Activated naive CD4-positive, alpha-beta T cell (primary cell): ENCODE measurements at places on chromosomes 13 and 19.

DNA sequence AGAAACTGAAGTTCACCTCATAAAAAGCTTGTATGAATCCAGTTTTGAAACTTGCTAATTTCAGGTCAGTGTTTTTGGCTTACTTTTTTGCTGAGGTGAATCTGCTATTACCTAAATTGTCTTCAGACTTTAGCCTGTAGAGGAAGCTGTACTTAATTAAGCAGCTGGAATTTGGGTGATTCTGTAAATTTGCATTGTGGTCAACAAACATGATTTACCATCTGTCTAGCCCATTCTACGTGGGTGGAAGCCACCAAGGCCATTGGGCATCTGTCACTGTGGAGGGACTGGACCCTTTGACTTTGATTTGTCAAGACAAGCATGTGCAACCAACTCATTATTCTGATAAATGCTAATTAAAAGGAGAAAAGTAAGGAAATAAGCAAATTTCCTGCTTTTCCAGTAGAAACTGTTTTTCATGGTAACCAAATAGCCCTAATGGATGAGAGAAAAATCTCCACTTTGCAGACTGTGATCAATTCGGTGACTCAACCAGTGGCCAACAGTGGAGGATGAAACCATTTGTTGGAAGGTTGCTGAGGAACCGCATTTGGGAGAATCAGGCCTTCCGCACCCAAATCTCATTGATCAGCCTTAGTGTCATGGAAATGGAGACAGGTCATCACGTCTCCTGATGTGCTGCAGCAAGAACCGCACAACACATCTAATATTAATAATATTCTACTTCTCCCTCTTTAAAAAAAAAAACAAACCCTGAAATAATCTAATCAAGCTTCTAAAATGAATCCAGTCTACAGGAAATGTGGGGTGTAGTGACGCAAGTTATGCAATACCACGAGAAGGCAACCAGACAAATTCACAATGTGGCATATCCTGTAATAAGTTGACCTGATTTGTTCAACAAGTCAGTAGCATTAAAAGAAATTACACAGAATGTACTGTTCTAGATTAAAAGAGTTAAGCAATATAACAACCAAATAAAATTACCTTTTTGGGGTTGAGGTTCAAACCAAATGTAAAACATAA lies 54.3 kb downstream of the GARRE1 start:
- DNase-seq: no peak

- no peak for DNase-seq
These were observed 35.1 kb downstream of the MICU2 start for GRCh38 chr13:21568854-21569253.

DNA sequence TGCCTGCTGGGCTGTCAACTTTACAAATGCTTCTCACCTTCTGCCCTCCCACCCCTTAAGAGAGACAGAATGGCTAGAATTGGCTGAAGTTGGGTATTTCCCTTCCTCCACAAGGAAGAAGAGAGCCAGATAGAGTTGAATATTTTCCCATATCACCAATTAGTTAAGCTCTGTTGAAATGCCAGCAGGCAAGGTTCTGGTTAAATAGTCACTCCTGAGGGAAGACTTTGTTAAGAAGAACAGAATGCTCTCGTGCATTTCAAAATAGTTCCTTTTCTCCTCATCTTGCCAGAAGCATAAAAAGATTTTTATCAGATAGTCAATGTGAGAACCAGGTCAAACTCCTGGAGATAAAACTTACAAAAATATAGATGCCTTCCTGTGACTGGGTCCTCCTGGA lies 2857.0 kb upstream of the PCDH20 start:
- no peak for DNase-seq

DNA sequence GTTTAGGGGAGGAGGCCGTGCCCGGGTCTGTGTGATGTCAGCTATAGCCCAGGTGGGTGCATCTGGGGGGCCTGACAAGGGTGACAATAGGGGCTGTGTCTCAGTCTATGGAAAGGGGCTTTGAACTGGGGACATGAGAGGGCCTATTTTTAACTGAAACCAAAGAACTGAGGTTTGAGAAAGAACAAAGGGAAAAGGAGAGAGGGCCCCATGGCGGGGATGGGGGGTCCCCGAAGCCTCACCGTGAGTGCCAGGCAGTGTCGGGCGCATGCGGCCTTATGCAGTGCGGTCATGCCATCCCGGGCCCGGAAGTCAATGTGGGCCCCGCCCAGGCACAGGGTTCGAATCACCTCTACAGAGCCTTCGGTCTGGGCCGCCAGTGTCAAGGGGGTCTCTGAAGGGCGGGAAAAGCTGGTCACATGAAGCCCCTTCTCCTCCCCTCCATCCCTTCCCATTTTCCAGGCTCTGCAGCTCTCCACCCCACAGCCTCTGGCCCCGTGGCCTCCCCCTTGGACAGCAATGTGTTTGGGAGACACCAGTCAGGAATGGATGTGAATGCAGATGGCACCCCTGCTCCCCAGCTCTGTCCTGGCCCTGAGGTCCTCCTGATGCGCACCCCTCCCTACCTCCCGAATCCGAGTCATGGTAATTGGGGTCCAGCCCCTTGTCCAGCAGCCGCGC lies 5.9 kb downstream of the SHANK1 start:
- no peak for DNase-seq

DNA sequence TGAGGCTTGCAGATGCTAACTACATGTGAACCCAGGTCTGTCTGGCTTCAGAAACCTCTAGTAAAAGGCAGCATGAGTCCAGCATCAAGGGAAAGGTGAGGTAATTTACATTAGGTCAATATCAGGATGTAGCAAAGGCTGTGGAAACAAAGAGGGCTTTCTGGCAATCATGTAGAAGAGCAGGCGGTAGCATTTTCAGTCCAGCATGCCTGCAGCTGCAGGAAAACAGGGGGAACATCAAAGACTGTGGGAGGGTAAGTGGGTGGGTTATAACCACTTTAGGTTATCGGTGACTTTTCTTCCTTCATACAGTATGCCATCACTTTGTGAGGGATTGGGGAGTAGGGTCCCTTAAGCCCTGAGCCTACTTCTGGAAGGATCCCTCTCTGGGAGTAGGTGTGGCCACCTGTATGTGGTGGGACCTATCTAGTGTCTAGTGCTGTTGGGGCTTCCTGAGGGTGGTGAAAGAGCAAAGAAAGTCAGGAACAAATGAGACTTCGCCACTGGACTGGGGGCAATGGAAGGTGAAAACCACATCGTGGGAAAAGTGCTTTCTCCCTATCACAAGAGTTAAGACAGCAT lies 10.8 kb downstream of the SUGP2 start:
- no peak for DNase-seq

GRCh38 chr13:36912973-36913372 lies 7.1 kb downstream of the SMAD9 start:
- no peak for DNase-seq

GRCh38 chr19:3404324-3405260 lies 38.2 kb downstream of the NFIC start:
- no peak for DNase-seq

DNA sequence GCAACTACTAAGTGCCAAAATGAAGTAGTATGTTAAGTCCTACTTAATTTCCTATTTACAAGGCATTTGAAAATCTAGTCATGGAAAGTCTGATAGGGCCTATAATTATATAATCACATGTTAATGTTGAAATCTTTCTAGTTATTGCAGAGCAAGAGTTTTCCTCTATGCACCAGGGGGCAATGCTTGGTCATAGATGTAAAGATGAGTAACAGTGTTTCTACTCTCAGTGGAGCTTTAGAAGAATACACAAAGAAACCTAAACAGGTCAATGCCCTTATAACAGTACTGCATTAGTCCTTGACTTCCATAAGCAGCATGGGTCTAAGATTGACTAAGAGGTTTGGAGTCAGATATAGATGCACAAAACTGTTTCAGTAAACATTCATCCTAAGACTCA lies 218.7 kb downstream of the KCTD12 start:
- no peak for DNase-seq

GRCh38 chr13:31184451-31184850 lies 15.3 kb upstream of the B3GLCT start:
- no peak for DNase-seq

GRCh38 chr13:74132776-74133656 lies 1.2 kb downstream of the KLF12 start:
- DNase-seq: no peak
